Left renal pelvis (tissue), 4 donors: ENCODE measurements at places on chromosomes 3 and 15. TPM values are rescaled to one million over a fixed set of nuclear protein-coding genes. Genes with fewer than 3 reads are reported as not detected.

DNA sequence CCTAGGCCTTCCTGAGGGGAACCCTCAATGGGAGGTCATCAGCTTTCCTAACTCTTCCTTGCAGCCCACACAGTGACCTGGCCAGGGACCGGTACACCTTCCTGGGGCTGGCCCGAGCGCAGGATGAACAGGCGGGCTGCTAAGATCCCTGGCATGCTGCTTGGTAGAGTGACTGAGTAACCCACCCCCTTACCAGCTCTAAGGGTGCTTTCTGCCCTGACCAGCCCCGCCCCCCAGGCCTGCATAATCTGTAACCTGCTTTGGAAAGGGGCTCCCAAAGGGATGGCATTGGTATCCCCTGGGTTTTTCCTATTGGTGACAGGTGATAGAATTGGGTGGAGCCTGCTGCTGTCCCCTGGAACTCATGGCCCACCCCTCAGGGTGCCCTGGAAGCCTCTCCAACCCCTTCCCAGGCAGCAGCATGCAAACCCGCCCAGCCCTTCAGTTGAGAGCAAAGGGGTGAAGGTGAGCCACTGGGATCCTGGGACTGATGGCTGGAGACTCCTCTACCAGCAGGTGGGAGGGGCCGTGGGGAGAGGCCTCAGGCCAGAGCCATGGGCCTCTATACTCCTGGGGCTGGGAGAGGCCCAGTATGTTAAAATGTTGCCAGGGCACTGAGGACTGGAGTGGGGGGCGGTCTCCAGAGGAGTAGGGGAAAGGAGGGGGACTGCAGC is 11.1 kb upstream of the KIF7 start:
- DNase-seq: no peak

DNA sequence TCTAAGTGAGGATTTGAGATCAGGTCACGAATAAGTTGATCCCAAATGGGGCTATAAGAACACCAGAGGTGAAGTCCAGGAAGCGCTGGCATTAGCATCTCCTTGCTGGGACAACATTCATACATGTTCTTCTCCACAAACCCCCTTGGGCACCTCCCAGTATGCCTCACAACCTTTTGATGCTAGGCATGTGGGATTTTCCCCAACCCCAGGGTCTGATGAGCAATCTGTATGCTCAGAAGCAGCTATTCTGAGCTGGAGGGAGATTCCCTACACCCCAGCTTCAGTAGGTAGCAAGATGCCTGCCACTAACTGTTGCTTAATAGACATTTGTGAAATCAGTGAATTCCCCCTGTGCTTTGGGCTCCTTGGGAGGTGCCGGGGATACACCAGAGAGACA is 32.2 kb downstream of the SLC6A11 start:
- DNase-seq: no peak

GRCh38 chr3:66998113-66998903 is at the start of gene KBTBD8:
KBTBD8 (plus strand) TSS chr3:66998307; CDS start chr3:66998356, 49 bp downstream.
- DNase-seq: peak; percentile 95

Gene ASB14
- 1.2 TPM for polyA plus RNA-seq

Gene PLSCR2
- polyA plus RNA-seq: 1.5 TPM
